ENCODE measurements at places on chromosomes 16 and 17.

DNA sequence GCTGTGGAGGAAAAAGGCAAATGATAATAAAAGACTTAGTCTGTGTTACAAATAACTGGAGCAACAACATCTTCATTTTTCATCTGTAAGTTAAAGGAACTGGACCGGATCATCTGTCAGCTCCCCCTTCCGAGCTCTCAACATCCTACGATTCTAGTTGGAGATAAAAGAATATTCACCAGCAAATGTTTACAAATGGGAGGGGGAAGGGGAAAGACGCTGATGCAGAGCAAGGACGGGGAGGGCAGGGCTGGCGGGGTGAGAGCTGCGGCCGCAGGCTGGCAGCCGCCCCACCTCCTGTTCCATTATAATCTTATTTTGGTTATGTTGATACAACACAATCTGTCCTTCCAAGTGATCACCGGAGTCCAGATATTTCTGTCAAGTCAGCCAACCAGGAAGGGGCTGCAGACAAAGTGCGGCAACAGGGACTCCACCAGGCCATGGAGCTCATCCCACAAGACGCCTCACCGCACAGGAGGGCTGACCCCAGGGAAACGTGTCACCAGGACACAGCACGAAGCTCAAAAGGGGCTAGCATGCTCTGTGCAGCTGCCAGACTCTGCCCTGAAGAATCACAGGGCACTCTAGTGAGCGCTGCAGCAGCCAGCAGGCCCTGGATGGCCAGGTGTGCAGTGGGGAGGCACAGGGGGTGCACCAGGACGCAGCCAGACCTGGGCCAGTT, 19.7 kb downstream of the FBXO31 start:
- no peak for DNase-seq

- no peak for DNase-seq
Observed at GRCh38 chr17:56171186-56171959, 18.1 kb downstream of the ANKFN1 start.

- no peak for DNase-seq
Observed at GRCh38 chr16:88992351-88993165, 15.6 kb upstream of the CBFA2T3 start.

GRCh38 chr16:3193221-3194212, 5.5 kb downstream of the OR1F1 start:
- DNase-seq, result no peak

- DNase-seq, result no peak
Observed at GRCh38 chr16:61547626-61548025, 488.6 kb downstream of the CDH8 start.

DNA sequence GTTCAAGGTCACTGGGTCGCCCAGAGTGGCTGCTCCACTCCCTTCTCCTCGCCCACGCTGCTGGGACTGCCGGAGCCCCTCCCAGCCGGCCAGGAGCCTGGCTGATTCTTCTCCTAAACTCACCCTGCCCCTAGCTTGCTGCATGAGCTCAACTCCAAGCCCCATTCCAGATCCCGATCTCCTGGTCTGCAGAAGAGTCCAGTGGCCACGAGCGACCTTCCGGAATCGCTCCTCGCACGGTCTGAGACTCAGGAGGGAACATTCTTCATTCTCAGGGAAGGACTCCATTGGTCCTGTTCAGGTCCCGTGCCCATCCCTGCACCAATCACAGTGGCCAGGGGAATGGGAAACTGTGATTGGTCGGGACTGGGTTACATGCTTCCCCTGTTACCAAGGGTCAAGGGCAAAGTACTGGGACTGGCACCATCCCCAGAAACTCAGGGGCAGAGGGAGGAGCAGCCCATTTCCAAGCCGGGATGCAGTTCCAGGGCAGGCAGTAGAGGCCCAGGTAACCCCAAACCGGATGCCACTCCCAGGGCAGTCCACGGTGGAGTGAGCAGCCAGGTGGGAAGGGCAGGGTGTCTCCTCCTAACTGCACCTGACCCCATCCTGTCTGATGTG, 24.5 kb upstream of the CIBAR2 start:
- DNase-seq, result no peak

DNA sequence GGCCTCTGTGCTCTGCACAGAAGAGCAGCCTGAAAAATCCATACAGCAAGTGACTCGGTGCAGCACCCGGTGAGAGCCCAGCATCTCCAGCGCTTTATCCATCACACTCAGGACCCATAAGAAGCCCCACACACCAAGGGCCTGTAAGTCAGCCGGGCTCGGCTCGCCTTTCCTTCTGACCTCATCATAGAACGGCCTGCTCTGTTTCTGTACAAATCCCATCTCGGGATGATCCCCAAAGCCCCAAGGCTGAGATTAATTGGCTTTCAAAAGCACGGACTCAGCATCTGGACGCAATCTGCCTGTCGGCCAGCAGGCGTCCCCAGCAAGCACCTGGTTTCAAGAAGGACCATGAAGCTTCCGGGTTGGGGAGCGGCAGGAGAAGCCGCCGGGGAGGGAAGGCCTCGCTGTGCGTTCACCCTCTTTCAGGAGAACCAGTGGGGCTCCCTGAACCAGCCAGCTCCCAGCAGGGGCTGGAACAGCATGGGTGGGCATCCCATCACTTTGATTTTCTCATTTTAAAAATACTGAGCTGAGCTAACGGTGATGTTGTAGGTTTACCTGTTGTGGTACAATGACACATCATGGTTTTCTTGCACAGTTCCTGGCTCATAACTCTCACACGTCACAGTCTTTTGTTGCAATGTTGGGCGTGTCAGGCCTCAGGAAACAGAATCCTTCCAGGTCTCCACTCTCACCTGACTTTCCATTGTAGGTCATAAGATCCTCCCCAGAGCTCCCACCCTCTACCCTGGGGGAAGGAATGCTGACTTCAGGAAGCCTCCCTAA, 6.7 kb downstream of the CCDC57 start:
- peak; percentile 65 for DNase-seq

All from activated T-cell treated with anti-CD3 and anti-CD28 coated beads, Interleukin-2, amount 50 U/mL, for 4 hours (primary cell).